ENCODE measurements at places on chromosomes 11 and 22.

DNA sequence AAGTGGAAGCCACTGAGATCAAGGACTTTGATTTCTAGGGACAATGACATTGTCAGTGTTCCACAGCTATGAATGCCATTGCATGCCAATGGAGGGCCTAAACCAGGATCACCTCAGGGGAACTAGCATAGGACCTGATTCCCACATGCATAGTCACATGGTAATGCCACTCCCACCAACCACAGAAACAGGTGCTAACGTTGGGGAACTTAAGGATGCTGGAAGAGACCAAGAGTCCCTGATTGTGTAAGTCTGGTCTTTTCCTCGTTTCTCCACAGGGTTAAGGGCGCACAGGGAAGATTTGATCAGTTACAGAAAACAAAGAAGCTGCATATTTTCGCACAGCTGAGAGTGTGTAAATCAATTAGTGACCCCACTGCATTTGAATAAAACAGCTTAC is 59.4 kb upstream of the CD44 start:
- DNase-seq, result no peak

DNA sequence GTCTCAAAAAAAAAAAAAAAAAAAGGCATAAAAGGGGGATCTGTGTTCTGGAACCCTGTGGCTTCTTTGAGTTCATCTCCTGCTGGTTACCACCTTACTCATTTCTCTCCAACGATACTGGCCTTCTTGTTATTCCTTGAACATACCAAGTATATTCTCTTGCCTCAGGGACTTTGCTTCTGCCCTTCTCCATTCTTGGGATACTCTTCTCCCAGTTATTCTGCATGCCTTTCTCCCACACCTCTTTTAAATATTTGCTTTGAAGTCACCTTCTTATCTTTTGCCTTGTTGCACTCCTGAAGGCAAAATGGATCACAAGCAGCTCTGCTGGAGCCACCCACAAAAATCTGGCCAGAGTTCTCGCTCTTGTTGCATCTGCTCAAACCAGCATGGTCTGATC is 76.0 kb upstream of the RRM1 start:
- DNase-seq, result no peak

DNA sequence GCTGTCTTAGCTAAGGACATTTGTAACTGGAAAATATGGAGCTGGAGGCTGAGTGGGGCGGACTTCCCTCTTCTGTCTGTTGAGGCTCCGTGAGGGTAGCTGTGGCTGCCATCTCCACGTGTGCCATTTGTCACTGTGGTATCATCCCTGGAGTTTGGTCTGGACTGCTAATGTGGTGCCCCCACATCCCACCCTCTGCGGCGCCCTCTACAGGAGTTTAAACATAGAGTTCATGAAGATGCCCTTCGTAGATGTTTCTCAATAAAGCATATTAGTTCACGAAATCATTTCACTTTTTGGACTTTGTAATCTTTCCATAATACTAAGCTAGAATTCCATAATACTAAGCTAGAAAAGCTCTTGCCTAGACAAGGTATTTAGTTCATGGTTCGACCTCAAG is 52.4 kb downstream of the TECTA start:
- no peak for DNase-seq

DNA sequence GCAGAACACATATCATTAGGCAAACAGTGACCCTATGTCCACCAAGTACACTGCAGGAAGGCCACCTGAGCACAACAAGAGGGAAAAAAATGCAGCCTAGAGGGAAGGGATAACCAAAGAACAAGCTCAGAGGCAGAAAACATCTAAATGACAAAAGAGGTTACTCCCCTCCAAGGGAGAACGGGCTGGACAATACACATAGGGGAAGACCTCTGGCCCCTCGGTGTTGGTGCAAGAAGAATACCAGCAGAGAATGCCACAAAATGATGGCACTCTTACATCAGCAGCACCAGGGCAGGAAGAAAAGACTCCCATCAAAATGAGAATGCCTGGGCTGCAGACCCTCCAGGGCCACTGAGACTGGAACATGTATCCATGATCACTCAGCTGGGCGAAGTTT is 66.6 kb upstream of the OPCML start:
- DNase-seq, result no peak

DNA sequence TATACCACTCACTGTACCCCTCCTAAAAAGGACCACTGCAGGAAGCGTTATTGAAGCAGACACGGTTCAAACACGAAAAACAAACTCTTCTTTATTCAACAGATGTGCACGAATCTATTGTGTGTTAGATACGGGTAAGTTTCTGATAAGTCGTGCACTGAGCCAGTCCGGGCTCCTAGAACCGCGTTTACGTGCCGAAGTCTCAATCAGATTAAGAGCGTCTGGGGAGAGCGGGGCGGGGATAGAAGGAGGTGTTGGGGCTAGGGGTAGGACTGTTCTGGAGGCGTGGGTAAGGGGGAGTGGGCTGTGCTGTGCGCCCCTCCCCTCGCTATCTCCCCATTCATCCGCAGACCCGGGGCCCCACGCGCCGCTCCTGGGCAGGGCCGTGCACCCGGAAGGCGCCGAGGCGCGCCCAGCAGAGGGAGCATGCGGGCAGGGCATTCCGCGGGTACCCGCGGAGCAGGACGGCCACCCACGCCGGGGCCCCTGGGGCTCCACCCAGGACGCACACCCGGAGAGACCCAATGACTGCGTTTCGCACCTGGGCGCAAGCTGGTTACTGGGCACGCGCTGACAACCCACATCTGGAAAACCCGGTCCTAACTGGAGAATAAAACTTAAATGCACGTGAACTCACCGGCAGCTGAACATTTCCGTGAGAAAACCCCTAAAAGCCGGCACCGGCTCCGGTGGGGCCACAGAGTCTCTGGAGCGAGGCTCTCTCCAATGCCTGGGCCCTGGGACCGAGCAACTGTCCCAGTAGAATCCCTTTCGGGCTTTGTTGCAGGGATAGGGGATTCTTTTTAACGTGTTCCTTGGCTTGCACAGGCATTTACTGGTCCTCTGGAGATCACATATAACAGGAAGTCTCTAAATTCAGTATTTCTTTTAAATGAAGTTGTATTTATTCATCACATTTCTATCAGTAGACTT is 40.6 kb downstream of the WEE1 start:
- DNase-seq, result peak; percentile 68

DNA sequence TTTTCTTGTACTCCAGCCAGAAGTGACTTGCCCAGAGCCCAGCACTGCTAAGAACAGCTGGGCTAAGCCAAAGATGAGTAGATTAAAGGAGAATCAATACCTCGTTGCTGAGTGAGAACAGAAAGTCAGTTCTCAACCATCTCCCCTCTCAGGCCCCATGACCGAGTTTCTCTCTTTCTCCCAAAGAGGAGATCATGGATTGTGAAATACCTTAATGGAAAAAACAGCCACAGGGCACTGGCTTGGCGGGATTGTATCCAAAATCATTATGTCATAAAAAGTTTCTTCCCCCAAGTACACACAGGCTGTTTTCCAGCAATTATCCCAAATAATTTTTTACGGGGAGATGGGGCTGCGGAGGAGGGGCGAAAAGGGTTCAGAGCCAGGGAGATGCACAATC is 111.8 kb upstream of the TMEM45B start:
- no peak for DNase-seq

DNA sequence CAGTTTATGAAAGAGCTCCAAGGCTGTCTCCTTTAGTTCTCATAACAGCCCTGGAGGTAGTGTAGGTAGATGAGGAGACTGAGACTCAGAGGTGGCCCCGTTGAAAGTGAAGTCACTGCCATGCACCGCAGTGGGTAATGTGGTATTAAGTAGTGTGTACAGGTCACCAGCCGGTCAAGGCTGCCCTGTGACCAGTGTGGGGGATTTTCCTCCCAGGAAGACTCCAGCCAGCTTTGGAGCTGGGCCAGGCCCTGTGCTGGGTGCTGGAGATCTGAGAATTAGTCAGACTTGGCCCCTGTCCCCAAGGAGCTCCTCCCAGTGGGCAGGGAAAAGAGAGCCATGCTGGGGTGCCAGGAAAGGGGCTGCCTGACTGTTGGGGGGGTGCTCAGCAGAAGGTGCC is 5.3 kb downstream of the OMP start:
- peak; percentile 89 for DNase-seq

GRCh38 chr11:105110688-105111030 is 28.9 kb downstream of the CARD18 start:
- no peak for DNase-seq

DNA sequence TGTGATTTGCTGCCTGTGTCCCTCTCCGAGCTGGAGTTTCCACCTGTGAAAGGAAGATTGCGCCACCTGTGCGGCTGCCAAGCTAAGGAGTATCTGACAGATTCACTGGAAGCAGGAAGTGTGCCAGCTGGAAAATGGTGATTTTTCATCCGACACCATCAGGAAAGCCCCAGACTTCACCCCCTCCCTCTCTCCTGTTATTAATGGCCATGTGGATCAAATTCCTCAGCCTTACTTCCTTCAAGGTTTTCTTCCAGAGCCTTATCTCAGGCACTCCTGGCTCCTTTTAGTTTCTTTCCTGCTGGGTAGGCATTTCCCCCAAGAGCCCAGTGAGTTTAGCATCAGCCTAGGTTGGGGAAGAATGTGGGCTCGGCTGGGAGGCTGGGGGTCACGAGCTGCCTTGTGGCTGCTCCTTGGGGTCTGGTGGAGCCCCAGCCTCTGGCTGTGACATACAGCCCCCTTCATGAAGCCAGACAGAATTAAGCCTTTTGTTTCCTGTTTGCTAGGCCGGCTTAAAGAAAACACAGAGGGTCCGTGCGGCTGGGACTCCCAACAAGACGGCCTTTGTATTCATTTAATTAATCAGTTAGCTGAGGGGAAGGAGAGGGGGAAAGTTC is 37.1 kb downstream of the PKNOX2 start:
- DNase-seq, result no peak

DNA sequence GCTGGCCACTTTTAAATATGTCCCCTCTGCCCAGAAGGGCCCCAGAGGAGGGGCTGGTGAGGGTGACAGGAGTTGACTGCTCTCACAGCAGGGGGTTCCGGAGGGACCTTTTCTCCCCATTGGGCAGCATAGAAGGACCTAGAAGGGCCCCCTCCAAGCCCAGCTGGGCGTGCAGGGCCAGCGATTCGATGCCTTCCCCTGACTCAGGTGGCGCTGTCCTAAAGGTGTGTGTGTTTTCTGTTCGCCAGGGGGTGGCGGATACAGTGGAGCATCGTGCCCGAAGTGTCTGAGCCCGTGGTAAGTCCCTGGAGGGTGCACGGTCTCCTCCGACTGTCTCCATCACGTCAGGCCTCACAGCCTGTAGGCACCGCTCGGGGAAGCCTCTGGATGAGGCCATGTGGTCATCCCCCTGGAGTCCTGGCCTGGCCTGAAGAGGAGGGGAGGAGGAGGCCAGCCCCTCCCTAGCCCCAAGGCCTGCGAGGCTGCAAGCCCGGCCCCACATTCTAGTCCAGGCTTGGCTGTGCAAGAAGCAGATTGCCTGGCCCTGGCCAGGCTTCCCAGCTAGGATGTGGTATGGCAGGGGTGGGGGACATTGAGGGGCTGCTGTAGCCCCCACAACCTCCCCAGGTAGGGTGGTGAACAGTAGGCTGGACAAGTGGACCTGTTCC is 46.5 kb downstream of the GRAMD4 start:
- DNase-seq, result no peak

GRCh38 chr11:48041877-48042695 is 61.7 kb downstream of the PTPRJ start:
- no peak for DNase-seq

DNA sequence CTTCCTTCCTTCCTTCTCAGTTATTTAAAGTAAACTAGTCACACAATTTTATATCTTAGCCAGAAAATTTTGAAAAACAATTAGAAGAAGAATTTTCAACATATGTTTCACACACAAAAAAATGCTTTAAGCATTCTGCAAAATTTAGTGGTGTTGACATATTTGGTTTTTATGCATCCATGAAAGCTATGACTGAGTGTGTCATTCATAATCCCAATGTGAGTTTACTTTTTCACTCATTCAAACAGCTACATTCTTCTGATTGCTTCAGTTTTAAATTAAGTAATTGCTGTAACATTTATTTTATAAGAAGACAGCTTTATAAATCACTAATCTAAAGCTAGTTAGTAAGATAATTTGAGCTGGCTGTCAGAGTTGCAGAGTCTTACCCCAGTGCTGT is 453.5 kb downstream of the LRRC4C start:
- DNase-seq, result no peak

DNA sequence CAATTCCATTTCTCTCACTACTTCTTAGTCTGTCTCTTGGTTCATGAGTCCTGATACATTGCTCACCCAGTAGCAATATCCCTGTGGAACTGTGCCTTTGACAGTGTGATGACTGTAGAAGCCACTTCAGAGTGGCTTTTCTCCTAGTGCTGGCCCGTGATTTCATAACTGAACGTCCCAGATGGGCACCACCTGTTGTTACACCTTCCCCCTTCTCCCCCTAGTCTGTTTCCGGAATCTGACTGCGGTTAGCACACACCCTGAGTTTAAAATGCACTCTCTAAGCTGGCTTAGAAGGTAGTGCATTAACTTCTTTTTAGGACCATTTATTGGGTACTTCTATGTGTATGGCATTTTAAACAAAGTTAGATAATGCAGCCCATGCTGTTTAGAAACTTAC is 83.0 kb downstream of the ALX4 start:
- no peak for DNase-seq

GRCh38 chr22:49586244-49586748 is 241.4 kb downstream of the BRD1 start:
- no peak for DNase-seq

DNA sequence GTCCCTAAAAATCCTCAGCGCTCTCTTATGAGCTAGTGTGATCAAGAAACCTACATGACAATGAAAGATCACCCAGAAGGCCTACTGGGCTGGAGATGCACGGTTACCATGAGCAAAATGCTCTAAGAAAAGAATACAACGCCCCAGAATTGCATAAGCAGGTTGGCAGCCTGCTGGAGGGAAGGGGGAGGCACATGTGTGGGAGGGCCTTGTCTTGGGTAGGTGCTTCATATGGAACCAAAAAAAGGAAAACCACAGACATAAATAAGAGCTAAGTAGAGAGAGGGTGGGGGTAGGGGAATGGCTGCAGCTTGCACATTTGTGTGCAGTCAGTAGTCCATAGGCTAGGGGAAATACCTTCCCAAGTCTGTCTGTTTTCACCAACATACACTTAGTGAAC is 2.8 kb downstream of the SIAE start:
- no peak for DNase-seq

GRCh38 chr11:117620086-117620485 is 176.9 kb downstream of the DSCAML1 start:
- no peak for DNase-seq

- DNase-seq, result no peak
Measured at GRCh38 chr22:20133930-20134549, 2.4 kb downstream of the ZDHHC8 start.

Data from HFFc6 (cell line).